ENCODE measurements at places on chromosomes 4 and X.

GRCh38 chrX:23819385-23820234 is 36.6 kb downstream of the SAT1 start:
- DNase-seq = no peak

- no peak for DNase-seq
Observed at GRCh38 chrX:30364229-30364628, 55.0 kb upstream of the NR0B1 start.

DNA sequence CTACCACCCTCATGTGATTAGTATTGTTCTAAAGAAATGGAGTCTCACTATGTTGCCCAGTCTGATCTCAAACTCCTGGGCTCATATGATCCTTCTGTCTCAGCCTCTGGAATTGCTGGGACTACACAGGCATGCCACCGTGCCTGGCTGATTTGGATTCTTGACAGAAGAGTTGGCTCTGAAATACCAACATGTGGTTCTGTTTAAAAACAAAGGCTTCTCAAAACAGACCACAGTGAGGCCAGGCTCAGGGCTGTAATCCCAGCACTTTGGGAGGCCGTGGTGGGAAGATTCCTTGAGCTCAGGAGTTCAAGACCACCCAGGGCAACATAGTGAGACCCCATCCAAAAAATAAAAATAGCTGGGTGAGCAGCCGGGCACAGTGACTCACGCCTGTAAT is 126.7 kb downstream of the DHRSX start:
- DNase-seq = no peak

DNA sequence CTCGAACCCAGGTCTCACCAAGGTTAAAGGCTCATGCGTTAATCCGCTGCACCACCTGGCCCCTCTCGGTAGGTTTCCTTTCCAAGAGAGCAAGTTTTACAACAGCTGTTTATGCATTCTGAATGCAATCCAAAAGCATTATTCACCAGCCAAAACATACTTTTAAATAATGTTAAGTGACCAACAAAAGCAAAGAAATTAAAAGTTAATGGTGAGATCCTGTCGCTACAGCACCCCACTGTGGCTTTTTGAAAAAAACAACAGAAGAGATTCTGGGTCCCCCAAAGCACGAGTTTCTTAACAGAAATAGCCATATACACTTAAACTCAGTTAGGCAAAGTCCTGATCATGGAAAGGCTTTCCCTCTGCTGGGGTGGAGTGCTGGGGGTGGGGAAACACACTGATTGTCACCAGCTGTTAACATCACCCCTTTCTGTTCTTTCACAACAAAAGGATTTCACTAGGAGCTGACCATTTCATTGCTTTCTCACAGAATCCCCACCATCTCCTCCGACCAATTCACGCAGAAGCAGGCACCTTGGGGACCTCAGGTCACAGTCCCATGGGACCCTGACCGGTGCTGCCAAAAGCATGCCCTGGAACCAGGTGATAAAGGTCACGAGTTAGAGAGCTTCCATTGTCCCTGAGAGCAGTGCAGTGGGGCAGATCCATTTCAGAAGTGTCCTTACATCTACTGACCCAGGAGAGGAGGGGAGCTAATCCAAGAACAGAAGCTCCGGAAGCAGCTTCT is 51.2 kb downstream of the ZNF827 start:
- DNase-seq = no peak

GRCh38 chr4:21768349-21769310 is 179.9 kb downstream of the KCNIP4 start:
- no peak for DNase-seq

DNA sequence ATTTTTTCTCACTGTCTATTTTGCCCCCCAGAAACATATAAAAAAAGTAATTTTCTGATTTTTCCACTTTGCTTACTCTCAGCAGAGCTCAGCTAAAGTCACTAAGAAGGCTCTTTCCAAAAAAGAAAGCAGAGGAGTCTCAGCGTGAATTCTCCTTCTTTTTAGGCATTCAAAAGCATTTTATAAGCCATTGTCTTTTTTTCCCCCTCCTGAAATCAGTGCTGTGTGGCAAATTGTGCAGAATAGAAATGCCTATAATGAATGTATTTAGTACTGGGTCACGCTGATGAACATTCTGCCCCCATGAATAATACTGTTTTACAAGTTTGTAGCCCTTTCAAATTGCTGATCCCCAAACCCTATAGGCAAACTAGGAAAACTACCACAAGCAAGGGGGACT is 1.6 kb upstream of the PCDH18 start:
- no peak for DNase-seq

DNA sequence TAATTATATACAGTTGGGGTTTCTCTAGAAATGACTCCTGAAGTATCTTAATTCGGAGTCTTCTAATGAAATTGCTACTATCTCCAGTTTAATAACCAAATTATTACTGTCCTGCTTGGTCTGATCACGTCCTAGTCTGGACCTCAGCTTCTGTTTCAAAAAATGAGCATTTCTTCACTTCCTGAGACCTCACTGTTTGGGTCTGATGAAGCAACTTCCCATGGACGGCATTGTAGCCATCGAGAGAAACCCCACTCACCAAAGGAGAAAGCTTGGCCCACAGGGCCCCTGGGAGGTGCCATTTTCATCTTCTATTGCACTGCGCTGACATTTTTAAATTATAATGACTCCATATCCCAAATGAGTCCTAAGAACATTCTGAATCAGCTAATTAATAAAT is 178.0 kb downstream of the MGST2 start:
- DNase-seq = no peak

DNA sequence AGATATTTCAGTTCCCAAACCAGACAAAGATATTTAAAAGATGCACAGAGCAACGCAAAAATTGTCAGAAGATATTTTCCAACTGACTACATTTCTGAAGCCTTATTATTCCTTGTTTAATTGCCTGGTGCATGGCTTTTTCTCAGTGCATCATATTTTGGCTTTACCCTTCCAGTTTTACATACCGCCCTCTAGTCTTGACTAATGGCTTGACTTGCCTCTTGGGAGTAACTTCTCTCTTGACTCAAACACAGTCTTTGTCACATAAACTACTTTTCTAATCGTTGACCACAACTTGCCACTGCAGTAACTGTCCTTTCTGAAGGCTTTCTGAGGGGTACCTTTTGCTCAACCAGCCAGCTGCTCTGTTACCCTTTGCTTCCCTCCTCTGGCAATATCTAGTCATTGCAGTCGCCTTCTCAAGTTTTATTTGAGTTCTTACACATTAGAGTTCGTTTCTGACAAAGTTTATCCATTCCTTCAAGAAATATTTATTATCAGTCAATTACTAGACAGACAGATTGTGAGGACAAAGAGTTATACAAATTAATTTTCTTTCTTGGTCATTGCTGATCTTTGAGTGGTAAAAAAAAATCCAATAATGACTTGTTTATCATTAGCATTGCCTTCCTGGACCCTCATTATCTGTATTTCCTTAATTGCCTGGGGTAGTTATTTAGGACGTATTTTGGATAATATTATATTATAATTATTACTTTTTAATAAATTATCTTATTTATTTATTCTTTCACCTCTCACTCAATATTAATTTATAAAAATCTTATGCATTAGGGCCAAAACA is 506.9 kb upstream of the PCDH10 start:
- DNase-seq = no peak

DNA sequence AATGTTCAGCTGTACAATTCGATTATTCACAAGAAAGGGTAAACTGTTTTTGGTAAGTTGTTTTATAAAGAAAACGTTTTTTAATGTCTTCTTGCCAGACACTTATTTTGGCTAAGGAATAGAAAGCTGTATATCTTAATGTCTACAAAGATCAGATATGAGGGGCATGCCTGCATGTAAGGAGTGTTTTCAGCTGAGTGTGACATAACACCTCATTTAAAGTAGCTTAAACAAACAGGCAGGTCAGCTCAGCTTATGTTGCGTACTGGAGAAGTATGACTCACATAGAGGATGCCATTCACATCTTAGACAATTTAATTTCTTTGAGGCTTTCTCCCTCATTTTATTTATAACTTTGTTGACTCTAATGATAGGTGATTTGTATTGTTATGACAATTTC is 30.4 kb downstream of the LAMTOR3 start:
- no peak for DNase-seq

DNA sequence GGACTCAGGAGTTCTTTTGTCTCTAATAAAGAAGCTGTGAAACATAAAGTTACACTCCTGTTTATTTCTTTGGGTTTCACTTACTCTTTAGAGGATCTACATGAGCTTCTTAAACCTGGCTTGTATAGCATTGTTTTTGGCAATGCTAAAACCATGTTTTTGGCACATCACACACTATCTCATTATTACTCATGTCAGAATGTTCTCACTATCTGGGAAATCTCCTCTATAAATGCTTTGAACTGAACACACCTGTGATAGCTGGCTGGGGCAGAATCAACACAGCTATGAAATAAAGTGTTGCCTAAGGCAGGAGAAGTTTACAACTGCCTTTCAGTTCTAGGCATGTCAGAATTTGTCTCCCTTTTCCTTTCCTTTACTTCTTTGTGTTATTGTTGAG is 52.6 kb downstream of the SULT1B1 start:
- DNase-seq = no peak

DNA sequence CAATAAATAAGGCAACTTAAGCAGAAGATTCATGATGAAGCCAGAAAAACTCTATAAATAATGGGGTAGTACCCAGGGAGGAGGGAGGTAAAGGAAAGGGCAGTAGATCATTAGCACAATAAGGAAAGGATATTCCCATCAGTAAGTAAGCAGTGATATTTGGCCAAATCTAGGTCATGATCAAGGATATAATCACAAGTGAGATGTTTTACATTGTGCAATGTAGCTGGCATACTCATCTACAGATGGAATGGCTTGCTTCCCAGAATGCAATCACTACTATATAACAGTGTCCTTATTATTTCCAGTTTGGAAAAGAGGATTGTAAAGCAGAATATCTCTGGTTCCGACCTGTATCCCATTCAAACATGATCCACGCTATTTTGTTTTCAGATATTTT is 483.4 kb downstream of the RPA4 start:
- no peak for DNase-seq

DNA sequence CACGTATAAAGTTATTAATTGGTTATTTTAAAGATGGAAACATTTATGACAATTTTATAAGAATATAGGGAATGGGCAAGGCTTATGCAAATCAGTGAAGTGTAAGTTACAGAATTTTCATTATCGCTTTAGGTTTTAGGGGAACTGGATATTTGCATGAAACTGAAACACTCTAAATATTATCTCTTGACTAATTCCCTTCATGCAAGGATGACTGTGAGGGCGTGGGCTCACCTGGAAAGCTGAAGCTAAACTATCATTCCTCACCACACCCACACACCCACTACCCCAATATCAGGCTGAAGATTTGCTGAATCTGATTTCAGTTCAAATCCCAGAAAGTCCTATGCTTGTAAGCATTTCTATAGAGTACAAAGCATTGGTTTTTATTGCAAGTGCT is 81.7 kb upstream of the ARHGAP24 start:
- DNase-seq = no peak

- DNase-seq = no peak
Observed at GRCh38 chrX:119290476-119290875, 54.4 kb downstream of the PGRMC1 start.

DNA sequence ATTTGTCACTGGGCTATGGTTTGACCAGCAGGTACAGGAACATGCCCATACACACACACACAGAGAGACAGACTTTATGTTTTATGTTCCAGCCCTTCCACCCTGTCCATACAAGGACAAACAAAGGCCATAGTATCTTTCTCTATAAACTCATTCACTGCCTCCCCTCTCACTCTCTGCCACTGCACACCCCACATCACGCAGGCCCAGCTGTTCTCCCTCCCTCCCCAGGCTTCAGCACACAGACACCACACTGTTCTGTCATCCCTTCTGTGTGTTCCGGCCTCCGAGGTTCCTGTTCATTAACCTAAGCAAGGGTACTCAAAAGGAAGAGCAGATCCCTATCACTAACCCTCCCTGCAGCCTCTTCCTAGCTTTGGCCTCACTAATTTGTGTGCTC is 17.8 kb downstream of the LAS1L start:
- DNase-seq = no peak

DNA sequence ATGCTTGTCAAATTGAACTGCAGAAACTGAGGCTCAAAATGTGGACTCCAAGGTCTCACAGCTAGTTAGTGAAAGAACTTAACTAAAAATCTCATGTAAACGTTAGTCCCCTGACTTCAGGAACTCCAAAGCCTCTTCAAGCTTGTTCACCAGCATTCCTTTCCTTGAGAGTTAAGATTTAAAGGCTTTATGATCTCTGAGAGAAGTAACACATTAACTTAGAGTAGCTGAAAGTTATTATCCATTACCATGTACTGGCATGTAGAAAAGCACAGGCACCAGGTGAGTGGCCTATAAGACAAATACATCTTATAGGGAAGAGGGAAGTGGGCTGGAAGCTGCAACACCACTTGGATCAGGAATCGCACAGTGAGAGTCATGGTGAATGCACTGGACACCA is 15.3 kb downstream of the PARM1 start:
- no peak for DNase-seq

GRCh38 chr4:119124352-119124751 is 11.3 kb upstream of the MYOZ2 start:
- DNase-seq = no peak

- DNase-seq = no peak
Observed at GRCh38 chr4:108779958-108780357, 17.1 kb upstream of the ETNPPL start.

DNA sequence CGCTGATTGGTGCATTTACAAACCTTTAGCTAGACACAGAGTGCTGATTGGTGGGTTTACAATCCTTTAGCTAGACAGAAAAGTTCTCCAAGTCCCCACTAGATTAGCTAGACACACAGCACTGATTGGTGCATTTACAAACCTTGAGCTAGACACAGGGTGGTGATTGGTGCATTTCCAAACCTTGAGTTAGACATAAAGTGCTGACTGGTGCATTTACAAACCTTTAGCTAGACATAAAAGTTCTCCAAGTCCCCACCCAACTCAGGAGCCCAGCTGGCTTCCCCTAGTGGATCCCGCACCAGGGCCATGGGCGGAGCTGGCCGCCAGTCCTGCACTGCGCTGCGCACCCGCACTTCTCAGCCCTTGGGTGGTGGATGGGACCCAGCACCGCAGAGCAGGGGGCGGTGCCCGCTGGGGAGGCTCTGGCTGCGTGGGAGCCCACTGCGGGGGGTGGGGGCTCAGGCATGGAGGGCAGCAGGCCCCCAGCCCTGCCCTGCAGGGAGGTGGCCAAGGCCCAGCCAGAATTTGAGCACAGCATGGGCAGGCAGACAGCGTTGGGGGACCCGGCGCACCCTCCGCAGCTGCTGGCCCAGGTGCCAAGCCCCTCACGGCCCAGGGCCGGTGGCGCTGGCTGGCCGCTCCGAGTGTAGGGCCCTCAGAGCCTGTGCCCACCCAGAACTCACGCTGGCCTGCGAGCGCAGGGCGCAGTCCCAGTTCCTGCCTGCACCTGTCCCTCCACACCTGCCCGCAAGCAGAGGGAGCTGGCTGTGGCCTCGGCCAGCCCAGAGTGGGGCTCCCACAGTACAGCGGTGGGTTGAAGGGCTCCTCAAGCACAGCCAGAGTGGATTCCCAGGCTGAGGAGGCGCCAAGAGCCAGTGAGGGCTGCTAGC is 608.9 kb upstream of the LCORL start:
- no peak for DNase-seq
